ENCODE measurements at places on chromosomes 4 and X.

DNA sequence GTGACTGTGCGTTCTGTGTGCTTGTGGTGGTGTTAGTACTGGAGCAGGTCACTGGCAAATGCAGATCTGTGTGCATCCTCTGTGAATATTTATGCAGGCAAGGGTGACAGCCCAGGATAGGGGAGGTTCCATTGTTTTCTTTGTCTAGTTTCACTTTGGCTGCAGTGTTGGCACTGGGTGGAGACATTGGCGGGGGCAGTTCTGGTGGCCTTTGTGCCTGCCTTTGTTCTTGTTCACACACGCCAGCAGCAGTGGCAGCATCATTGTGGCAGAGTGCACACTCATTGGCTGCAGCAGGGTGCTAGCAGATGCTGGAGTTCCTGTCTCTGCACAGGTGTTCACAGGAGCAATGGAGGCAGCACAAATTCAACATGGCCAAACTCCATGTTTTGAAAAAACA is 495.3 kb downstream of the UBE2NL start:
- DNase-seq = no peak

DNA sequence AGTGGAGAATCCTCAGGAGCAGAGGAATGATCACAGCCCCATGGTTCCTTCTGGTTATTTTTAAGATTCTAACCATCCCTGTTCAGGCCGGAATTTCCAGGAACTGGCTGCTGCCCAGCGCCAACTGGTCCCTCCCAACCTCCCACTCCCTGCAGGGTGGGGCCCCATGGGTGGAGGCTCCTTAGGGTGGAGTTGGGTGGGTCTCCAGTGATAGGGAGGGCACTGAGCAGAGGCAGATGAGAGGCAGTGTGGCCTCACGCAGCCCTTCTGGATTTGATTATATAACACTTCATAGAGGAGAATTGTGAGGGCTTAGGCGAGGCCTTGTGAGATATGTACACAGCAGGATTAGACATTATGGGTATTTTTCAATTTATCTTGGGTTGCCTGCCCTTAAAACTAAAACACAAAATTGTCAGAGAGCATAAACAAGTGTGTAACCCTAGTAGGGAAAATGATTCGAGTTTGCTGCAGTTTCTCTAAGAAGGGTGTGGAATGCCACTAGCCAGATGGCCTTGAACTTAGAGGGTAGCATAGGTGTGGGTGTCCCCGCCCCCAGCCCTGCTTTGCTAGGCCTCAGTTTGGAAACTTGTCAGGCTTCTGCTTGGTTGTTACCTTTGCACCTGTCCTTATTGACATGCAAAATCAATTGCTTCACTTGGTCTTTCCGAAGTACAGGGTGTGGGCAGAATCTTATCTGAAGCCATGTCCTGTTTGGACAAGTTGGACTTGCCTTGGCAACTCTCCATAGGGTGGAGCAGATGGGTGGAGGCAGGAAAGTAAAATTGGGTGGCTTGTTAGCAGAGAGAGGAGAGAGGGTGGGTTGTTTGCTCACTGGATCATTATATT is 9.4 kb downstream of the KLF3 start:
- DNase-seq = peak; percentile 73

- DNase-seq = no peak
These were observed 516.8 kb downstream of the SMARCA1 start for GRCh38 chrX:129006491-129006890.

GRCh38 chrX:9315086-9315485 is 149.8 kb upstream of the TBL1X start:
- DNase-seq = no peak

DNA sequence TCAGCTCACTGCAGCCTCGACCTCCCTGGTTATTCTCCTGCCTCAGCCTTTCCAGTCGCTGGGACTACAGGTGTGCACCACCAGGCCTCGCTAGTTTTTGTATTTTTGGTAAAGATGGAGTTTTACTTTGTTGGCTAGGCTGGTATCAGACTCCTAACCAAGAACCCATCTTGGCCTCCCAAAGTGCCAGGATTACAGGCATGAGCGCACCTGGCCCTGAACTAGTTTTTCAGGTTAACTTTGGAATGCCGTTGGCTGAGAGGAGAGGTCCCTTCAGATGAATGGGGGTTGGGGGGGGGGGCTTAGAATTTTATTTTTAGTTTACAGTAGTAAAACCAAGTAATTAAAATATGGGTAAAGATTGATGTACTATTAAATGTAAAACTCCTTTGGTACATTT is 23.4 kb upstream of the CWH43 start:
- no peak for DNase-seq

All from left hindlimb (tissue), 1 donor.